Omental fat pad (tissue), 4 donors: ENCODE measurements at places on chromosomes 6 and 20. TPM values are rescaled to one million over a fixed set of nuclear protein-coding genes. Genes with fewer than 3 reads are reported as not detected.
A peak's percentile ranks its signal among the peaks of the same experiment; 100 is the strongest.

GRCh38 chr6:20943922-20944321, 409.7 kb downstream of the CDKAL1 start:
- DNase-seq: no peak

MUCL3 gene
- total RNA-seq: not detected

GRCh38 chr20:35515949-35516645, 13.4 kb downstream of the C20orf173 start:
- no peak for DNase-seq

GRCh38 chr20:43961541-43962471, 47.2 kb downstream of the TOX2 start:
- DNase-seq: no peak

DNA sequence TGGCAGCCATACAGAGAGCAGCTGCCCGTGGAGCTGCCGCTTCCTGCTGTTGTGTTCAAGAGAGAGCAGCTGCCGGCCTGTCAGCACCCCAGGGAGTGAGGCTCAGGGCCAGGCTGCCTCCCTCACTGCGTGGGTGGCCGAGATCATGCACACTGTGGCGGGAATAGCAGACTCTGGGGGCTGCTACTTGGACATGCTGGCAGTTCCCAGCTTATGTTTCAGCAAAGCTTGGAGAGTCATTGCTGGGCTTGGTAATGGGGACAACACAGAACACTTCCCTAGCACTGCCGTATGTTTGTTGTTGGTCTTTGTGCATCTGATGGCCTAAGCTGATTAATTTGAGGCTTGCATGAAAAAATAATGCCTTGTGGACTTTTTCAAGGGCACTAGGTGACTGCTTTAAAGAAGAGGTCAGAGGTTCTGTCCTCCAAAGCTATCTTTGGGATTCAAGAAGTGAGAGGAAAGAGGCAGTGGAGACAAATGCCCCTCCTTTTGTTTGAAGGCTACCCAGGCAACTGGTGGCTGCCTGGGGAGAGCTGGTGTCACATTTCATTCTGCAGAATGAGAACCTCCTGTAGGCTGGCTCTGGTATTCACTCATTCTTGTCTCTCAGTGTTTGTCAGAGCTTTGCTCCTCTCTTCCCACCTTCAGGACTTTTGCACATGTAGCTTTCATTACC, 18.8 kb downstream of the MRAP2 start:
- no peak for DNase-seq

CST3 gene
- 1,890 TPM for total RNA-seq

PRIM2 gene
- total RNA-seq: 7.7 TPM

CAGE1 gene
- not detected for total RNA-seq

DNA sequence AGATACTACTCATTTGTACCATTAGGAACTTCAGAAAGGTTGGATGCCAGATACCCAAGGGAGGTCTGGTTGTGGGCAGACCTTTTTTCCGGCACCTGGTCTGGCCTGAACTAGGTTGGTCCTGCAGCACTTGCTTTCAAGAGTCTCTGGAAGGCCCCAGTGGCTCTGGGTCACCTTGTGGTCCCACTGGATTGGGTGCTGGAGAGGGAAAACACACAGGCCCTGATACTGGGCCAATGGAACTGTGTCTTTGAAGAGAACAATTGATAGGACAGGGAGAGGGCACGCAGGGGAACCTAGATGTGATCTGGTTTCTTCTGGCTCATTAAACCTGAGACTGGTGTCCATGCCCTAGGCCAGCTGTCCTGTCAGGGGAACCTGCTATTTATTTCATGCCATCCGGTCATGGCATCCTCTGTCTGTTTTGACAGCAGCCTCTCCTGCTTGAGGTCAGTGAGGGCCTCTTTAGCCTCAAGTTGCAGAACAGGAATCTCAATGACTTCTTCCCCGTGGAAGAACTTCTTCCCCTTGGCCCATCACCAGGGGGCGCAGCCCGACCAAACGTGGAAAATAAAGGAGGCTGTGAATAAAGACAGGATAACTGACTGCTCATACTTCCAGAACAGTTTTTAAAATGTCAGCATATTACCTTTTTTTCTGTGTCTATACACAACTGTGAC, 25.0 kb downstream of the TAF8 start:
- peak; percentile 78 for DNase-seq

DNA sequence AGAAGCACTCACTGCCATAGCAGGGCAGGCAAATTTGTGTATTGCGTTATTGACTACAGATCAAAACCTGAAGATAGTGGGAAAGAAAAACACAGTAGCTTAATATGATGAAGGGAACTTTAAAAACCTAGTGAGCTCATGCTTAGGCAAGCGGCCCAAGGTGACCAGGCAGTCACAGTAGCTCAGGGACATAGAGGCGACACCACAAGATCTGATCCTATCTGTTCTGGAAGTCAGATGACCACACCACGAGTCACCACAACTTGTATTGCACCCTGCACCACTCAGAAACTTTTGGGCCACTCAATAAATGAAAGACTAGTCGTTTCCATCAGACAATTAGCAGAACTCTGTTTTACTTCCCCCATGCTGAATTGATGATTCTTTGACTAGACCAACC, 4.9 kb downstream of the CLIC5 start:
- DNase-seq: no peak

TAB2 gene
- 40.0 TPM for total RNA-seq

SIRPB2 gene
- 30.3 TPM for total RNA-seq

GRCh38 chr6:12957321-12958051, 240.9 kb downstream of the PHACTR1 start:
- DNase-seq: peak; percentile 60

TCF21 gene
- 7.4 TPM for total RNA-seq

DNA sequence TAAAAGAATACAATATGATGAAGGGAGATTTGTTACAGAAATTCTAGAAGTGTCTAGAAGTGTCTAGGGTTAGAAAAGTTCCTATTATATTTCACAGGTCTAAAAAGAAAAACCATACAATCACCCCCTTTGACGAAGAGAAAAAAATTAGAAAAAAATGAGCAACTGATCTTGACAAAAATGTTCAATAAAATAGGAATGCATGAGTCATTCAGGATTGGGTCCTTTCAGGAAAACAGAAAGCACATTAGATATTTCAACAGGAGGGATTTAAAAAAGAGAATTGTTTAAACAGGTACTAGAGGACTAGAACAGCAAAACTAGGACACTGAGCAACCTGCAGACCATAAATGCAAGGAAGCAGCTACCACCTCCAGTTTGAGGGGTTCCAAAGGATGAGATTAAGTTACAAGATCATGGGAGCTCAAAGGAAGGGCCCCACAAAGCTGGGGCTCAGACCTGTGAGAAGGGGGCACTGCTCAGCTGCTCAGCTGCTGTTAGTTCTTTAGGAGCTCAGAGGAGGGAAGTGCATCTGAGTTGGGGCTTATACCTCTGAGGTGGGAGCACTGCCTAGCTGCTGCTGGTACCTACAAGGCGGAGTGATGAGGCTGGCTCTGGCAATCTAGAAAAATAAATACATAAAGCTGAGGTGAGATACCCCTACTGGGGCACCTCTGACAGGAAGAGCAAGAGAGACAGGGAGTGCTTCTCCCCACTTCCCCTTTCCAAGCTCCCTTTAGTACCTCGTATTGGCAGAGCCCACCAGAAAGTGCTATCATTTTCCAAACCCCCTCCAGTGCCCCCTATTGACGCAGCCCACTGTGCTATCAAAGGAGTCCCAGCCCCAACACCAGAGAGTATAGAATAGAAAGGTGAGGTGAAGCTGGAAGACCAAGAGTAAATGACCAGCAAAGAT, 27.1 kb upstream of the BEND6 start:
- DNase-seq: no peak

RSPO4 gene
- not detected for total RNA-seq

DNA sequence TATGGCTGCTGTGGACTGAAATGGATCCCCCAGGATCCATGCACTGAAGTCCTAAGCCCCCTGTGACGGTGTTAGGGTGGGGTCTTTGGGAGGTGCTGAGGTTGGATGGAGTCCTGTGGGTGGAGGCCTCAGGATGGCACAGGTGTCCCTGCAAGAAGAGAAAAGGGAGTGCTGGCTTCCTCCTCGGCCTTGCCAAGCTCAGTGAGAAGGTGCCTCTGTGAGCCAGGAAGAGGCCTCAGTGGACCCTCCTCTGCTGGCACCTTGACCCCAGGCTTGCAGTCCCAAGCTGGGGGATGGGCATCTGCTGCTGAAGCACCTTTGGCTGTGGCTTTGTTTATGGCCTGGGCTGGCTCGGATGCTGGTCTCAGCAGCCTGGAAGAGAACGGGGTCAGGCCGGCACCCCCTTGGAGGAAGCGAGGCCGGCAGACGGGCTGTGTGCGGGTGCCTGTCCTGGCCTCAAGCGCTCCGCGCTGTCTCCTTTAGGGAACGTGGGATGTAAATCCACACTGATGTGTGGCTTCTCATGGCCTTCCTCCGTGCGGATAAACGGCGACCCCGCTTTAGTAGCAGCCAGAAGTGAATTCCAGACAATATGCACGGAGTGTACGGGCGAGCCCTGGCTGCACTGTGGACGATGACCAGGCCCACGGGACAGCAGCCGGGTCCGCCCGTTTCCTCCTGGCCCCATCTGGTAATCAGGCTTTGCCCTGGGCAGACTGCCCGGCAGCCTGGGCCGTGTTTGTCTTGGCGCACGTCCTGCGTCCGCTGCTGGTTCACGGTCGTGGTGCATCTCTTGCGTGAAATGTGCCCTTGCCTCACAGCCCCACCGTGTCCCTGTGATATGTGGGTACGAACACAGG, 182.6 kb downstream of the ERMARD start:
- no peak for DNase-seq

- no peak for DNase-seq
Observed at GRCh38 chr6:11279284-11279689, 46.8 kb upstream of the NEDD9 start.

LY6G6F gene
- total RNA-seq: not detected

DNA sequence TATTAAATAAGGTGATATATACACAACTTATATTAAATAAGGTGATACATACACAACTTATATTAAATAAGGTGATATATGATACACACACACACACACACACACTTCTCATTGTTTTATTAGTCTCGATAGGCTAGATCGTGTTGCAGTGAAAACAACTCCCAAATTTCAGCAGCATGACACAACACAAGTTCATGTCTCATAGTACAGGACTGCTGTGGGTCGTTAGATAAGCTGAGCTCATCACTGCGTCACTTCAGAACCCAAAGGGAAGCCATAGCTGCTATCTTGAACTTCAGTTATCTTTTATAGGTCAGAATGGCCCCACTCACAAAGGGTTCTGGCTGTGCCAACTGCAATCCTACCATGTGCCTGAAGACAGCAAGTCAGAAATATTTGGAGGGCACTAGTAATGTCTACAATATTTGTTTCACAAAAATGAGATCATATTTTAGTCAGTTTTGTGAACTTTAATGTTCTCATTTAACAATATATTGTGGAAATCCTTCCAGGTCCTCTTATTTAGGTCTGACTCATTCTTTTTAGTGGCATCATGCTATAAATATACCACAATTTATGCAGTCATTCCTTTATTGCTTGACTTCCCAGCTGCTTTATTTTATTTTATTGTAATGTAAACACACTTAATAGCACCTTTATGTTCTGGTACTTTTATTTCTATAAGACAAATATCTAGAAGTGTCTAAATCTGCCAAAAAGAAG, 290.2 kb downstream of the PHACTR1 start:
- DNase-seq: no peak

FRMD1 gene
- 4.8 TPM for total RNA-seq

- no peak for DNase-seq
Observed at GRCh38 chr20:62693524-62693922, 15.1 kb upstream of the NTSR1 start.

CALHM6 gene
- total RNA-seq: 6.6 TPM

DNA sequence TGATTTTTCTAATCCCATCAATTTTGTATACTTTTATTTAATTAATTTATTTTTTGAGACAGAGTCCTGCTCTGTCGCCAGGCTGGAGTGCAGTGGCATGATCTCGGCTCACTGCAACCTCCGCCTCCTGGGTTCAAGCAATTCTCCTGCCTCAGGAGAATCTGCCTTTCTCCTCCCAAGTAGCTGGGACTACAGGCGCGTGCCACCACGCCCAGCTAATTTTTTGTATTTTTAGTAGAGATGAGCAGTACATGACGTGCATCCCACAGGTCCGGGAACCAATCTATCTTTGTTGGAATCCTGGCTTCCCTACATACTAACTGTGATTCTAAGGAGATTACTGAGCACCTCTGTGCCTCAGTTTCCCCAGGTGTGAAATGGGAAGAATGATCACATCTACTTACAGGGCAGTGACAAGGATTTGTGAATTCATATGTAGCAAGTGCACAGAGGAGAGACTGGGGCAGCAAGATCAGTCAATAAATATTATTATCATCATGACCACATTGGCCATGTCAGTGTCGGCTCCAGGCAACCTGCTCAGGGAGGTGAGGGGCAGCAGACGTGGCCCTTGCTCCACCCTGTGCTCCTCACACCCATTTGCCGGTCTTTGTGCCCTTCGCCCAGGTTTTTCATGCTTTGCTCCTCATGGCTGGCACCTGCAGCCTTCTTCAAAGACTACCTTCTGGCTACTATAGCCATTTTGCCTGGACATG, 22.1 kb downstream of the CYP24A1 start:
- DNase-seq: no peak

GRCh38 chr6:191487-192312, 100.6 kb upstream of the DUSP22 start:
- no peak for DNase-seq
